ENCODE measurements at places on chromosomes 6 and 20.

GRCh38 chr6:136036601-136037000 is 185.1 kb downstream of the PDE7B start:
- DNase-seq, result no peak

GRCh38 chr20:33685328-33686099 is 671 bp downstream of the E2F1 start:
- no peak for DNase-seq

GRCh38 chr20:44792796-44793195 is 17.6 kb downstream of the RIMS4 start:
- no peak for DNase-seq

DNA sequence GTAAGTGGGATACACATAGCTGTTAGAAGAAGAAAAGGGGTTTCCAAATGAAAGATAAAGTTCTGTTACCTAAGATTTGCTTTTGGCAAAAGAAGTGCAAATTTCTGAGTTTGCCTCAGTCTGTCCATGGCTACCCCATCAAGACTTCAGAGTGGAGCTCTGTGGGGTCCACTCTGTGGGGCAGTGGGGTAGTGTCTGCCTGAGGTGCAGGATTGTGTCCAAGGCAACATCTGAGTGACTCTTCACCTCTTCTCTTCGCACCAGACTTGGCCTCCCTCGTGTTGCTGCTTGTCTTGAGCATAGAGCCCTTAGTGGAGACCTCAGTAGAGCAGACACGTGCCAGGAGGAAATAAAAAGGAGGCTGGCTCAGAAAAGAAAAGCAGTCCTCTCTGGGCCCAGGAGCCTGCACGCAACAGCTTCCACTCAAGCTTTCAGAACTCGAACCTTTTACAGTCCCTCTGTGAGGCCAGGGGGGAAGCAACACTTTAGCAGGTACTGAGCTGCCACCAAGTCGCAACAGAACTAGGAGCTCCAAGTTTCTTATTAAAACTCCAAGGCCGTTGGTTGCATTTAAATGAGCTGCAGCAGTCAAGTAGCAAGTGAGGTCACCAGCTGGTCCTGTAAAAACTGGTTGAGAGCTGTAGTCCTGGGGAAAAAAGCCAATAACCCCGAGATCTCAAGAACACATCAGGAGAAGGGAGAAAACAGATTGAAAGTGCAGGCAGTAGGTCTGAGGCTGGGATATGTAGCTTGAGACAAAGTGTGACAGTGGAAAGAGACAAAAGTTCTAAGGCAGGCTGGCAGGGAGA is 413.5 kb downstream of the CDC5L start:
- DNase-seq, result no peak

- no peak for DNase-seq
Measured at GRCh38 chr6:120056085-120056484, 706.5 kb upstream of the MAN1A1 start.

DNA sequence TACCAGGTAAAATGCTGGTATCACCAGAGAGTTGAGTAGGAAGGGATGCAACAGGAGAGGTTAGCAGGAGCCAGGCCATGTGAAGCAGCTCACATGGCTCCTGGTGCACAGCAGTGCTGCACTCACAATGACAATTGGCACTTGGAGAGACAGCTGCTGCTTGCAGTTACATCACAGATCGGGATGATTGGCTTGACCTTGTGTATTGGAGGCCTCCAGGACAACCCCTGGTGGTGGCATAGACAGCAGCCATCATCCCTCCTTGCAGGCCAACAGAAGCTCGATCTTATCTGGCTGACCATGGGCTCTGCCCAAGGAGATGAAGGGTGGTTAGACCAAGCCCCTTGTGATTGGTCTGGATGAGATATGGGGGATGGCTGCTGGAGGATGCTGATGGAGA is 73.0 kb downstream of the EYA2 start:
- no peak for DNase-seq

GRCh38 chr20:5825130-5825719 is 75.0 kb downstream of the SHLD1 start:
- DNase-seq, result no peak

GRCh38 chr6:68126089-68126749 is 508.9 kb upstream of the ADGRB3 start:
- no peak for DNase-seq

GRCh38 chr6:17584241-17584803 is 15.8 kb upstream of the FAM8A1 start:
- no peak for DNase-seq

Data from AG04449 (cell line).